ENCODE measurements at places on chromosomes 16 and 17.
A peak's percentile ranks its signal among the peaks of the same experiment; 100 is the strongest.

DNA sequence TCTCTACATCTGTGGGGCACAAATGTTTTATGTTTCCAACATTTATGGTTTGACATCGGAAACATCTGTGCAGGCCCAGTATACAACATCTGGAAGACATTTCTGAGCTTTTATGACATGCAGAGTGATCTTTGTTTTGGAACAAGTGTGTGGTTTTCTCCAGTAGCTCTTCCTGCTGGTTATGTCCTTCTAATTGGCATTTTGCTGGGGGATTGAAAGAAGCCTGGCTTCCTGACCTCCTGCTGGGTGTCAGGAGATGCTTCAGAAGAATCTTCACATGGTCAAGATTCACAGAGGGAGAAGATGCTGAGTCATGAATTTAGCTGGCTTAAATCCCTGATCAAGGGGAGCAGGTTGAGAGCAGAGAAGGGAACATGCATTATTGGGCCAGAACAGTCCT is 279.5 kb upstream of the MYOCD start:
- DNase-seq: no peak

DNA sequence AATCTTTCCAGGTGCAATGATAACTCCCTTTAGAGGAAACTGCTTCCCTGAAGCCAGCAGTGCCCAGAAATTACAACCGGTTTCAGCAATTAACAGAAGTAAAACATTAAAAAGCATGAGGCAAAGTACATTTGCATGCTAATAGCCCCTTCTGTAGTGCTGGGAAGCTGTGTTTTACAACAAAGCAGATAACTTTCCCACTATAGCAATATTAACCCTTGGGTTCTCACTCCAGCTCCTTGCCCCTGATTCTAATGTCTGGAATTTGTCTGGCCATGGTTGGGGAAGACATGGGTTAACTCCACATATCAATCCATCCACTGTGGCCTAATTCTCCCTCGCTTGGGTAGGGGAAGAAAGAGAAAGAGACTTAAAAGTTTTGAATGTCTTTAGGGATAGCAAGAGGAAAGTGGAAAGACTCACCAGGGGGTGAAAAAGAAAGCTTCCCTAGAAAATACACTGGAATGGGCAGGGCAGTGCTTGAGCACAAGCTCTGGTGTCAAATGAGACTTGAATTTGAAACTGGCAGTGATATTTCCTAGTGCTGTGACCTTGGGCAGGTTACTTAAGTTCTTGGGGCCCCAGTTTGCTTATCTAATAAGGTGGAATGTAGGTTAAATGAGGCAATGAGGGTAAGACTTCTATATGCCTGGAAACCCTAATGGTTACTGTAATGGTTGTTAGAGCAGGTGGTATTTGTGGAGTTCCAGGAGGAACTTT is 102.0 kb downstream of the SOX9 start:
- DNase-seq: no peak

DNA sequence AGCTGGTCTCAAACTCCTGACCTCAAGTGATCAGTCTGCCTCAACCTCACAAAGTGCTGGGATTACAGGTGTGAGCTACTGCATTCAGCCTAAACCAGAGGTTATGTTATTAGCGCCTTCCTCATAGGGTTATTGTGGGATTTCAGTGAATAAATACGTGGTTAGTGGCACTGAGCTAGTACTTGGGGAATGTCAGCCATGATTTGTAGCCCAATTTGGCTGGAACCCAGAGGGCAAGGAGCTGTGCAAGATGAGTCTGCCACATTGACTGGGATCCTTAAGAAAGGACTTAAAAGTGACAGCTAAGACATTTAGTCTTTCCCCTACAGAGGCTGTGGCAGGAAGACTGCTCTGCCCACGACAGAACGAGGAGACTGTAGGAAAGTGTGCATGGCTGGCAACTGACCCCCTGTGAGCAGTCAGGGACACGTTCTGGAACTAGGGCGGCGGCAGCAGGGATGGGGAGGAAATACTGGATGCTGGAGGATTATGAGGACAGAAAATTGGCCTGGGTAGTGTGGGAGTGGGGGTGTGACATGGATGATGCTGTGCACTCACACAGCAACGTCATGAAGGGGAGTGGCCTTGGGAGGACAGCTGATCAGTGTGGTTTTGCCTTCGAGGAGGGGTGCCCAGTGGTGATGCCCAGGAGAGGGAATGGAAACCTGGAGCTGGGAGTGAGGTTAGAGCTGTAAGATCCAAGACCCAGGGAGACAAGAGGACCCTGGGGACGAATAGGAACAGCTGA is 14.6 kb downstream of the ATP5PD start:
- peak; percentile 27 for DNase-seq

- DNase-seq: peak; percentile 26
Observed at GRCh38 chr17:14197586-14197985, 39.1 kb downstream of the CDRT15 start.

- no peak for DNase-seq
Observed at GRCh38 chr17:28194382-28194781, 124.6 kb upstream of the TMEM97 start.

DNA sequence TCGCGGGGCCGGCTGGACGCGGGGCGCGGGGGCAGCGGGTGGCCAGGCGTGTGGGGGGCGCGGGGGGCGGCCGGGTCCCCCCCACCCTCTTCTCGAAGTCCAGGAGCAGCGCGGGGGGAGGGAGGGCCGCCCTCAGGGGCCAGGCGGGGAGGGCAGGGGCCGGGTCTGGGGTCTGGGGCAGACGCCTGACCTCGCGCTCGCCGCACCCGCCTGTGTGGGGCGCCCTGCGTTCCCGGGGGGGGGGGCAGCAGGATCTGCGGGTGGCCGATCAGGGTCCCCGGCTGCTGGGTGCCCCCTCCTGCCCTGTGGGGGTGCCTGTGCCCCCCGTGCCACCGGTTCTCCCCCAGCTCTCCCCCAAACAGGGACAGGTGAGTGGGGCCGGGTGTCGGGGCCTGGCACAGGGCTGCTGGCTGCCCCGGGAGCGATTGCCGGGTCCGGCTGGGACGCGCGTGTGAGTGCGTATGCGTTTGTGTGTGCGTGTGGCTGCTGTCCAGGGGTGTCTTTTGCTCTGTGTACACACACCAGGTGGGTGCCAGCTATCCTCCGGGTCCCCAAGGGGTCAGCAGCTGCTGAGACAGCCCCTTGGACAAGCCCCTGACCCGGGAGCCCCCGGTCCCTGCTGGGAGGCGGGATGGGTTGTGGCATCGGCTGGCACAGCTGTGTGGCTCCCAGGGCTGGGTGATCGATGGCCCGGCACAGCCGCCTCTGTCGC is 663 bp downstream of the PRR35 start:
- no peak for DNase-seq

- no peak for DNase-seq
Observed at GRCh38 chr16:47876511-47876910, 279.3 kb downstream of the ABCC12 start.

DNA sequence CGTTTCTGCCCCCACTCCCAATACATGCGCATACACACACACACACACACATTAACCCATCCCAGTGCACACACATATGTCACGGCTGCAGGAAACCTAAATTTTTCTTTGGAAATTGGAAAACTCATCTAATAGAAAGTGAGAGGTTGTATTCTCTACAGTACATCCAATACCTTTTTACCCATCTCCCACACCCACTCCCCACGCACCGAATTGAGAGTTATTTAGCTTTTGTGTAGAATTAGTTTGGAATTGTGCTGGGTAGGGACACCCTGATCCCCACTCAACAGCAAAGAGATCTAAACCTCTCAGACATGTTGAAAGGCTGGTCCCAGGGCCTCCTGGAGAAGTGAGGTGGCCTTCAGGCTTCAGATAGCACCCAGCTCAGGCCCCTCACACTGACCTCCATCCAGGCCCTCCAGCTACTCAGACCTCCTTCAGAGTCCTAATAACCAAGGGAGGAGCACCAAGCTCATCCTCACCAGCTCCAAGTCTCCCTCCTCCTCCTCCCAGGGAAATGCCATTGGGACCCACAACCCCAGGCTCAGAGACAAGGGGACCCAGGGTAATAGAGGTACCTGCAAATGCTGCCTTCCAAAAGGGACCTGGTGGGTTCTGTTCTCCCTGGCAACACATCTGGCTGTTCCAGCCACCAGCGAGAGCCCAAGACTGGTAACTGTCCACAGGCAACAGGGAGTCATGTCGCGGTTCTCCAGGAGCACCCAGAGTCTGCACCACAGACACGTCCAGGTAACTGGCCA is 955 bp downstream of the HOXB13 start:
- DNase-seq: no peak

DNA sequence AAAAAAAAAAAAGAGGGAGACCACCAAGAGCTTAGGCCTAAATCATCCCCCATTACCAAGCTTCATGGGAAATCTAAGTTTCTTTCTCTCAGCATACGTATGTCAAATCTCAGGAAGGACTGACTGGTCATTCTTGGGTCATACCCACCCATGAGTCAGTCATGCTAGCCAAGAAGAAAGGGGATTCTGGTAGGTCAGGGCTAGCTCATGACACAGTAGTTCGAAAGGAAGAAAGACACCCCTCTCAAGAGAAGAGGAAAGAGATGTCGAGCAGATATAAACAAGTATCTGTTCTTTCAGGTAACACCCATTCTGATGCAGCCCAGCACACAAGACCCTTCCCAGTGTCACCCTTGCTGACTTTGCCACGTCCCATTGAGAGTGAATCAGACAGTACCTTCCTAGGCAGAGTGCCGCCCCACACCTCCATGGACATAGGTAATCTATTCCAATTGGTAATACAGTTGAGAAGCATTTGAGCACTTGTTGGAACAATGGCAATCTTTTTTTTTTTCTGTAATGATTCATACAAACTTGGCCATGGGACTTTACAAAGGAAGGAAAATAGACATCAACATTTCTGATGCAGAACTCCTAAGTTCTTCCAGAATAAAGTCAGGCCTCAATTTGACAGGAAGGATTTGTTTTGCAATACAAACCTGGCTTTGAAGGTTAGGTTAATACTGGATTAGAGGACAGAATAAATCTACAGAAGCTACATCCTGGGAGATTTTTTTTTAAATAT is 38.2 kb downstream of the COPRS start:
- no peak for DNase-seq

GRCh38 chr16:31082368-31083045 is 6.2 kb downstream of the PRSS53 start:
- no peak for DNase-seq

DNA sequence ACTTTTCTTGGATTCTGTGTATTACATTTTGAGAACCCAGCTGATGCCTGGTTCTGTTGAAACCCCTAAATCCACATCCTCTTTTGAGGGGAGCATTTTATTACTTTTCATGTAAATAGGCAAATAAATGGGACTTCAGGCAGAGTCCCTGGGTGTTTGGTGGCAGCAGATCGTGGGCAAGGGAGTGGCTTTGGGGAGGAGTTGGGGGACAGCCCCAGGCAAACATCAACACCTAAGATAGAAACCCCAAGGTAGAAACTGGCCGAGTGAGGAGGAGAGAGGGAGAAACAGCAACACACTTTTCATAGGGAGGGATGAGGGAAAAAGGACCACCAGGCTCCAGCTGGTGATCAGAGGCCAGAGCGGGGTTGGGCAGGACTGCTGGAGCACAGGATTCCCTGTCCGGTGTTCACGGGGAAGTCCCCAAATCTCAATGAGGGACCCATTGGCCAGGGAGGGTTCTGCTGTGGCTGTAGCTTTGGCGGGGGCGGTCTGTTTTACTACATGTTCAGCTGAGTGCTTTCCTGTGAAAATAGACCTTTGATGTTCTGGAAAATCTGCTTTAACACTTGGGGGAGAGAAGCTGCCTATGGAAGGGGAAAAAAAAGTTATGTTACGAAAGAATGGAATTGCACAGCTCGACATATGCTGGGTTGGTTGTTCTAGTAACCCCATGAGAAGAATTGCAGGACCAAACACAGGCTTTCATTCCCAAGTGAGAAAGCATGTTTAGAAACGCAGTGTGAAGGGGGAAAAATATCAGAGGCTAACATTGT is 46.6 kb downstream of the MSI2 start:
- no peak for DNase-seq
